Stimulated activated CD4-positive, alpha-beta T cell treated with anti-CD3 and anti-CD28 coated beads, Interleukin-4, amount 100 ng/mL, for 24 hours (primary cell): ENCODE measurements at places on chromosomes 7 and 10.
A peak's percentile ranks its signal among the peaks of the same experiment; 100 is the strongest.

GRCh38 chr7:63117-63480, 129.3 kb upstream of the FAM20C start:
- DNase-seq = no peak

DNA sequence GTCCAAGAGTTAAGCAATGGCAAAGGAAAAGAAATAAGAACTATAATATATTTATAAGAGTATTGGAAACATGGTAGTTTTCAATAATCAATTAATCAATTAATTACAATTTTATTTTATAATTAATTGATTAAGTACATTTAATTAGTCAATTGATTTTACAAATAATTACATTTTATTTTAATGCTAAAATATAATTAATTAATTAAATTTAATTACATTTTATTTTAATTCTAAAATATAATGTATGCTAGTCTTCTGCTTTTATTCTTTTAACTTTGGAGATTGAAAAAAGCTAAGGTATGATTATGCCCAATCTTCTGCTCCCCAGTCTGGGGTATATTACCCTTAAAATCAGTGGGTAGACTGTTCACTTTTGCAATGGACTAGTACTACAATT, 686.8 kb upstream of the LRRTM3 start:
- DNase-seq = no peak

- DNase-seq = no peak
These were observed 118.6 kb downstream of the PPP1R9A start for GRCh38 chr7:95026018-95026417.

DNA sequence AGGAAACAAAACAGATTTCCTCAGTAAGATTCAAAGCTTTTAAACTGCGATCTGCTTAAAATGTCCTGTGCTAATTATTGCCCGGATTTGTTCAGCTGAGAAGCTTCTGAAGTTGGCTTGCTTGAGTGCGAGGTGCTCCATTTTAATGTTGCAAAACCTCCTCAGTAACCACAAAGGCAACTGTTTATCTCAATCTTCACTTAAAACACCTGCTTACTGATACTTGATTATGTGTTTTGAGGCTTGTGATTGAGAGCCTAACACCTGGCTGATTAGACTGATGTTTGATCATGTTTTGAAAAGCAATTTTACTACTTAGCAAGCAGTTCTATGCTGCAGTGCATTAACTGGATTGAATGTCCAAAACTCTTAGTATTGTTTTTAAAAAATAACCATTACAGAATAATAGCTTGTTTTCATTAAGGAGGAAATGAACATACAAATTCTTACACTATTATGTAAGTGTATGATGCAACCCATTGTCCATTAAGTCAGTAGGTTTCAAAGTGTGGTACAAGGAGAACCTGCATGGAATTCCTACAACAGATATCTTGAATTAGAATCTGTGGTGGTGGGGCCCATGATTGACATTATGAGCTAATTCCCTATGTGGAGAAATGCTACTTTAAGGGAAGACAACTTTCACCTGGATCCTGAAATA, 96.9 kb upstream of the FAM180A start:
- DNase-seq = no peak

- no peak for DNase-seq
These were observed 42.9 kb upstream of the IKZF1 start for GRCh38 chr7:50261593-50261992.

- DNase-seq = no peak
These were observed 65.9 kb downstream of the CLIP2 start for GRCh38 chr7:74355091-74355490.

DNA sequence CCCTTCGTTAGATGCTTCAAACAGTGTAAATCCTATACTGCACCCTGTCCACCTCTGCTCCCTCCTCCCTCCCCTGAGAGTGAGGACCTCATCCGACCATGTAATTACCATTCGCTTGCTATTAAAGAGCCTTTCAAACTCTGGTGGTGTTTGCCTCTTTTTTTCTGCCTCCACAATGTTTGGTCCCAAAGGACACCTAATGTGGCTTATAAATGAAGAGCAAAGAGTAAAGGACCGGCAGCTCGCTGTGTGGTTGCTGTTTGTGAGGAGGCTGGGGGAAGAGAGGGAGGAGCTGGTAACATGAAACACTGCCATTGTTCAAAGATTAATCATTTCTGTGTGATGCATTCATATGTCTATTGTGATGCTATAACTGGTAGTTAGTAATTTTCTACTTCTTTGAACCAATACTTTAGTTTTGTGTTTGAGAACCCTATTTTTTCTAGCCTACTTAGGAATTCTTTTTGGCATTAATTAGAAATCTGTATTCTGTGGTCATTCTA, 27.9 kb downstream of the MTURN start:
- no peak for DNase-seq

- DNase-seq = peak; percentile 79
These were observed 148.2 kb downstream of the CELF2 start for GRCh38 chr10:11165591-11166543.

GRCh38 chr10:119595676-119596515, 868 bp downstream of the TIAL1 start:
- peak; percentile 79 for DNase-seq

DNA sequence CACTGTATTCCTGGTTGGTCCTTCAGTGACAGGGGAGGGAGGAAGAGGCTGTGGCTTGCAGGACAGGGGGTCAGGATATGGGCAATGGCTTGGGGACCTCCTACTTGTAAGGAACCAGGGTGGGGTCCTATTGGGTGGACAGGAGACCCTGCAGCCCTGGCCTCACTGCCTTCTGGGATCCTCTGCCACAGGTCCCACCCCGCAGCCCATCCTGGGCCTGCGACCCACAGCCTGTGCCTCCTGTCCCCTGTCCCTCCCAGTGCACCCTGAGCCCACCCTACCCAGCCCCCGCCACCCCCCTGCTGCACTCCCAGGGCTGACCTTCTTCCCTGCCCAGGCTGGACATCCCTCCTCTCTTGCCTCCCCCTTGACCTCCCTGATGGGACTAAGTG, 58.7 kb upstream of the MYL10 start:
- no peak for DNase-seq

GRCh38 chr7:98777051-98777450, 92.8 kb downstream of the TMEM130 start:
- no peak for DNase-seq

- DNase-seq = no peak
These were observed 32.7 kb downstream of the SIRT1 start for GRCh38 chr10:67917169-67917568.

DNA sequence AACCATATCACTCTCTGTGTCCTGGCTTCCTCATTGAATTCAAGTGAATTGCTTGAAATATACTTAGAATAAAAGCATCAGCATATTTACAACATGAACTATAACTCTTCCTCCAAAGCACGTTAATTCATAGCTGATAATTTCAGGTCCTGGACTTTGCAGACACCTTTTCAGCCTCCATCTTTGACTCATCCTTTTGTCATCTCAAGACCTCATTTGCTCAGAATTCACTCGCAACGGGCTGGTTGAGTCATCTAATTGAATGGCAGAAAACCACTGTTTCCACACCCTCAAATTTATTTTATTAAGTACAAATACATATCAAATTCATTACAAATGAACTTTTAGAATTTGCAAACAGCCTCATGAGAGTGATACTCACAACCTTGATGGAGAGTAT, 545.7 kb downstream of the GATA3 start:
- DNase-seq = peak; percentile 8

DNA sequence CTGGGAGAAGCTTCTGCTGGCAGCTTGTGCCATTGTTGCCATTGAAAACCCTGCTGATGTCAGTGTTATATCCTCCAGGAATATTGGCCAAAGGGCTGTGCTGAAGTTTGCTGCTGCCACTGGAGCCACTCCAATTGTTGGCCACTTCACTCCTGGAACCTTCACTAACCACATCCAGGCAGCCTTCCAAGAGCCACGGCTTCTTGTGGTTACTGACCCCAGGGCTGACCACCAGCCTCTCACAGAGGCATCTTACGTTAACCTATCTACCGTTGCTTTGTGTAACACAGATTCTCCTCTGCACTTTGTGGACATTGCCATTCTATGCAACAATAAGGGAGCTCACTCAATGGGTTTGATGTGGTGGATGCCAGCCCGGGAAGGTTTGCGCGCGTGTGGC, 220.7 kb downstream of the ADK start:
- DNase-seq = no peak

- DNase-seq = no peak
These were observed 5.8 kb upstream of the SMARCD3 start for GRCh38 chr7:151254316-151254715.

GRCh38 chr10:86365346-86366032, 1.1 kb downstream of the GRID1 start:
- no peak for DNase-seq

GRCh38 chr7:124692425-124692824, 73.2 kb downstream of the GPR37 start:
- DNase-seq = no peak
